ENCODE measurements at places on chromosomes 7 and 10.
A peak's percentile ranks its signal among the peaks of the same experiment; 100 is the strongest.

DNA sequence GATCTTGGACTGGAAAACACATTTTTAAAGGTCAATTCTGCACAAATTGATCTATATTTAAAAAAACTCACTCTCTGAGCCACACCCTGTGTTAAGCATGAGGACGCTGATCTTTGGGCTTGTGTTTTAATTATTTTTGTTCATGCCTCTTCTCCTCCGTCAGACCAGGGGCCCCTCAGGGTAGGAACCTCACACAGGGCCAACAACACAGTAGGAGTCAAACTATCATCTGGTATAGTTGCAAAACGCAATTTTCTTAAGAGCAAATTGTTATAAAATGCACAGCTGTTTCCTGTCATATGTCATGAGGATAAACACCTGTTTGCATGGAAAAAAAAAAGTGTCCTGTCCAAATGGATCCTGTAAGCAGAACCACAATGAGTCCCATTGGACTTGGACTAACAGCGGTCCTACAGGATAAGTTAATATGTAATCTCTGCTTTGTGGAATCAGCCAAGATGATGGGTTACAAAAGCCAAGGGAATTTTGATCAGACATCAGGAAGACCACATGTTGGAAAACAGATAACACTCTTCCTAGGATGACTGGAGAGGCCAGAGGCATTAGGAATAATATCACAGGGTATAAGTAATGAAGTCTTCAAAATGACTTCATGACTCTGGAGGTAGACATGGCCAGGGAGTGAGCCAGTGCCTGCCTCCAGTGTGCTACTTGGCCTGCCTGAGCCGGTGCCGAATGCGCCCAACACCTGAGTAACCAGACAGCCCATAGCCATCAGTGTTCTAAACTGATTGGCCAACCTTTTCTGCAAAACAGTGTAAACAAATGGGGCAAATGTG is 184.9 kb upstream of the ADCY1 start:
- DNase-seq: no peak

GRCh38 chr10:90738885-90739284 is 119.0 kb downstream of the HTR7 start:
- no peak for DNase-seq

- no peak for DNase-seq
Observed at GRCh38 chr10:5418584-5418983, 6.2 kb downstream of the NET1 start.

GRCh38 chr7:137880432-137880831 is 33.7 kb upstream of the DGKI start:
- DNase-seq: no peak

DNA sequence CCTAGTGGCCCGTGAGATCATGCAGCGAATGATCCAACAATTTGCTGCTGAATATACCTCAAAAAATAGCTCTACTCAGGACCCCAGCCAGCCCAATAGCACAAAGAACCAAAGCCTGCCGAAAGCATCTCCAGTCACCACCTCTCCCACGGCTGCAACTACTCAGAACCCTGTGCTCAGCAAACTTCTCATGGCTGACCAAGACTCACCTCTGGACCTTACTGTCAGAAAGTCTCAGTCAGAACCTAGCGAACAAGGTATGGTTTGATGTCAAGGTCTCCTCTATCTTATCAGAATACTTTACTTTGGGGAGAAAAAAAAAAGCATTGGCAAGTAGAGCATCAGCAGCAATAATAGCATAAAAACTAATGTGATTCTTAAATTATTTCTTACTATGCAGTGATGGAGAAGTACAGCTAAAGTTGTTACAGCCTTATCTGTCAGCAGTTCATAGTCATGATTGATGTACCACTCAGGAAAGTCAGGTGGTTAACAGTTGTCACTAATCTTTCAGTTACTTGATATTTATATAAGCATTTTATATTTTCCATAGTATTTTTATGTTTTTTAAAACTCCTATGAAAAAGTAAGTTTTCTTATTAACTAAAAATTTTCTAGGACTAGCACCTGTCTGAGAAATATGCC is 117.1 kb downstream of the LCOR start:
- no peak for DNase-seq

- no peak for DNase-seq
Observed at GRCh38 chr7:42922017-42922753, 9.8 kb downstream of the PSMA2 start.

DNA sequence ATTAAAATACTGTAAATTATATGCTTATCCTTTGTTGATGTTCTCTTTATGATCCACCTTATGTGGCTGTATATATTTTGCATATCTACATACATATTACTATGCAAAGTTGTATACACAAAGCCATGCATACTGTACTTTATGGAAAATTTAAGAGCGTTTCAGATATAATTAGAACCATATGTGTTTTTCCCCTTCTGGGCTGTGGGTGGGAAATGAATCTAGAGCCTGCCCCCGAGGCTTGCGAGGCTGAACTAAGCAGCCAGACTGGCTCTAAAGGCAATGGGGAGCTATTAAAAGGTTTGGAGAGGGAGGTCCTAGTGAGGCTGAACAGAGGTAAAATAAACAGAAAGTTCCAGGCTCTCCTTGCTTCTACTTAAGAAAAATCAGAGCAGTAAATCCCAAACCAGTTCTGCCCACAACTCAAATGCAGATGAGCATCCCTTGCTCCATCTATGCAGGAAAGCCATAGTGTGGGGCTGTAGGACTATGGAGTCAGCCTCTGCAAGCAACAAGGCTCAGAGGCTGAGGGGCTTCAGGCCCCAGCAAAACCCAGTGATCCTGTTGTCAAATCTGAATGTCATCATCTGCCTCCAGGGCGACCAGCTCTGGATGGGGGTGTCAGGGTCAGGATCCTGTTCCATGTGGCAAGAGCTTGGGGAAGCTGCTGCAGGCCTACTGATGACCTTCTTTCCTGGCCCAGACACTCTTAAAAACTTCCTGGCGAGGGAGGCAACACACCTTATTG is 14.1 kb upstream of the DDIT4 start:
- peak; percentile 90 for DNase-seq

GRCh38 chr10:48904861-48905260 is 34.8 kb downstream of the LRRC18 start:
- DNase-seq: no peak

DNA sequence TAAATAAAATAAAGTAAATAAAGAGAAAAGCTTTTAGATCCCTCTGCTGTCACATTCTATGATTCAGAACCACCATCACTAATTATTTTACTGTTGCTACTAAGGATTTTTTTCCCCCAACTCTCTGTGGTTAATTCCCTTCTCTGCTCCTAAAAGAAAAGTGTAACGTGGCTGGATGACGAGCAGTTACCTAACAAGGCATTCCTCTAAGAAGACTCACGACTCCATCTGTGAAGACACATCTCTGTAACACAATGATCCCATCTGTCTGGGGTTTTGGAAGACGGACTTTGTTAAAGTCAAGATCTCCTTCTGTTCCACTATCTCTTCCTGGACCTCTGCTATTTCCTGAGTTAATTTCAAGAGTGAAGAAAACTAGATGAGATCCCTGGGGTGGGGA is 179.9 kb downstream of the SFMBT2 start:
- DNase-seq: no peak

GRCh38 chr7:150372271-150373048 is 3.8 kb downstream of the REPIN1 start:
- no peak for DNase-seq

DNA sequence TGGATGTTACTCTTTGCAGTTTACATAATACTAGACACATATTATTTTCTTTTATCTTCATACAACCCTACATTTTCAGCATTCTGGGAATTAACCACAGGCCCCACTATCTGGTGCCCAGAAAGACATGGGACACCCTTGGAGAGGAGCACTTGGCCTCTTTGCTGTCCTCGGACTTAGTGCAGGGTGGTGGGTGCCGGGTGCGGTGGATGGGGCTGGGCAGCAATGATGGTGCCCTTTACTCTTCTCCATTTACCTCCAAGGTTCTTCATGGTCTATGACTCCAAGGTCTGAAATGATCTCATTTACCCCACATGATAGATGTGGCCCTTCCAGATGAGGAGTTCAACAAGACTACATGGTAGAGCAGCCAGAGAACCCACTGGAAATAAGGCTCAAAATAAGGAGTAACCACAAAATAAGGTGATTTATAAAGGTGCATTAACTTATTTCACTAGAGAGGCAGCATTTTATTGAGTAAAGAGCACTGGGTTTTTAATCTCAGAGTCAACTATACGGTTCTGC is 56.2 kb upstream of the IGFBP3 start:
- DNase-seq: no peak

DNA sequence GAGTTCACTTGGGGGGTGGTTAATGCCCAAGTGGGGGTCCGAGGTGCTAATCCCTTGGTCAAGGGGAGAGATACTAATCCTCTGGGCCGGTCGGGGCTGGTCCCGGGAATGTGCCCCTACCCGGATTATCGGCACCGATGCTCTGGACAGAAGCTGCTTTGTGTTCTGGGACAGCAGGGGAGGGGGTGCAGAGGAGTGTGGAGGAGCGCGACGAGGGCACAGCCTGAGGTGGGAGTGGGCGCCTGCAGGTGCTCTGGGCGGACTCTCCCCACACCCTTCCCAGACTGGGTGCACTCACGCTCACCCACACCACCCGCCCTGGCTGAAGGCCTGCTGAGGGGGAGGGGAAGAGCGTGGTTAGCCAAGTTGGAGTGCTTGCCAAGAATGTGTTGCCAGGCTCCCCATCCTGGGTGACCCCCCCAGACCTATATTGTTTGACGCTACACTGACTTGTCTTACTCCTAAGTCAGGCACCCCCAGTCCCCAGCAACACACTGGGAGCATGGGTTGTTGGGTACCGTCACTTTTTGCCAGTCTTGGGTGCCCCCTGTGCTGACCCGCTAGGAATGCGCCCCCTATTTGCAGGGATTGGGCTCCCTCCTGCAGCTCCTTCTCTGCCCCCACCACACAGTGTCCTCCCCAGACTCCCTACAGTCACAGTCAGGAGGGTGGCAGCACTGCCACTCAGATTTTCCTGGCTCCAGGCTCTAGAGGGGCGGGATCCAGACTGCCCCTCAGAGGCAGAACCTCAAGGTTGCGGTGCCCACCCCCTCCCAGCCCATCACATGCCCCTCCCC is 1.2 kb downstream of the SLC4A2 start:
- DNase-seq: no peak

DNA sequence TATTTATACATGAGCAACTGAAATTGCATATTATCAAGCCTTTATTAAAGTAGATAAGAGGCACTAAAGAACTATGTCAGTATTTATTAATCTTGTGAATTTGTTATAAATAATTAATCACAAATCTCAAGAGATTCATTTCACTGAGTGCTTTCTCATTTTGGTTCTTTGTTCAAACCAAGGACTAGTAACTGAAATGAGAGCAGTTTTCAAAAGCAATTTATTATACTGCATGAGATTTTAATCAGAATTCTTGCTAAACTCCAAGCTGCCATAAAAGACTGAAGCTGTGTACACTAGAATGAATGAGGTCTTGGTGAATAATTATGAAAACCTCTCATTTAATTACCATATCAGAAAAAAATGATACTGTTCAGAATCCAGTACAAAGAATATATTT is 224.8 kb upstream of the IMMP2L start:
- no peak for DNase-seq

DNA sequence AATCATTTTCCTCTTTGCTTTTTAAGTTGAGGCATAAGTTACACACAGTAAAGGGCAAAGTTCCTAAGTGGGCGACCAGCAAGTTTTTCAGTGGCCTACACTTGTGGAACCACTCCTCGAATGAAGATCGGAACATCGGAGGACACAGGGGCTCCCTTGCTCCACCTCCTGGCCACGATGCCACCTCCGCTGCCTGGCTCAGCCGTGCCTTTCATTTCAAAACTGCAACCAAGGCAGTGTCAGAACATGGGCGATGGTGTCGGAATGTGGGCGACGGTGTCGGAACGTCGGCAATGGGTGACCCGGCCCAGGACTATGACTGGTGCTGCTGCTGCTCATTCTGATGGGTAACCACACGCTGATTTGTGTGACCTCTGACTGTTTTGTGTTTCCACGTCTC is 9.6 kb upstream of the VIPR2 start:
- DNase-seq: no peak

Data from HAP-1 (cell line).